ENCODE measurements at places on chromosomes 12 and 14.

DNA sequence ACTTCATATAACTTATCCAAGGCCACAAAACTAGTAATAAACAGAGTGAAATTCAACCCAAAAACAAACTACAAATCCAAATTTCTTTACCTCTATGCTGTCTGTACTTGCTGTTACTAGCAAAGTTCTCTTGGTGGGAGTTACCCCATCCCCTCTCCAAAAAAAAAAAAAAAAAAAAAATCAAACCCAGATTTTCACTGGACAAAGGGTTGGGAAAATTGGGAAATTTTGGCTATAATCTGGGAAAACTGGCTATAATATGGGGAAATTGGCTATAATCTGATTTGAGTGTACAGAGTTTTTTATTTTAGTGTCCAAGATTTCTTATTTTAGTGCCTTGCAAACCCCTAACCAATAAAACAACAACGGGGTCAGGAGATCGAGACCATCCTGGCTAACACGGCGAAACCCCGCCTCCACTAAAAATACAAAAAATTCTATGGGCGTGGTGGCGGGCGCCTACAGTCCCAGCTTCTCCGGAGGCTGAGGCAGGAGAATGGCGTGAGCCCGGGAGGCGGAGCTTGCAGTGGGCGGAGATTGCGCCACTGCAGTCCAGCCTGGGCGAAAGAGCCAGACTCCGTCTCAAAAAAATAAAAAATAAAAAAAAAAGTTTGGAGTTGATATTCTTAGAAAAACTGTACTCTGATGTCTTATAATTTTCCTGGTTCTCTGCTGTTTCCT, 148.4 kb downstream of the CHST11 start:
- no peak for DNase-seq

GRCh38 chr14:85853996-85854526, 324.1 kb downstream of the FLRT2 start:
- DNase-seq, result no peak

GRCh38 chr12:56158926-56159461, 835 bp downstream of the MYL6 start:
- DNase-seq, result peak; percentile 32

DNA sequence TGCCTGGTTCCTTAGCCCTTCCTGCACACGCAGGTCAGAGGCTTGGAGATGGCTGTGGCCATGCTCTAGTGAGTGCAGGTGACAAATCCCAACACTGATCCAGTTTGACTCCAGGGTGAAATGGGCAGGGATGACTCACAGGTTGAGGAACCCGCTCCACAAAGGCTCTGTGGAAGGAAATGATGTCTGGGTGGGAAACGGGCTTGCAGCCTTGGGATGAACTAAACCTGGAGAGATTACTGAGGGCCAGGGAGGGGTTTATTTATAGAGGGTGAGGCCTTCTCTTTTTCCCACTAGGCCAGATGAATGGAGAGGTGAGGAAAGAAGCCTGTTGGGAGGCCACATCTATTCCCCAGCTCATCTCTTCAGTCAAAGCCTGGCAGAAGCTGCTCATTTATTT, 29.3 kb upstream of the EMP1 start:
- DNase-seq, result no peak

- no peak for DNase-seq
Observed at GRCh38 chr12:45312012-45312411, 96.1 kb downstream of the ANO6 start.

GRCh38 chr12:573232-573631, 90.0 kb downstream of the NINJ2 start:
- DNase-seq, result no peak

GRCh38 chr12:56687223-56688128, 608 bp downstream of the PTGES3 start:
- DNase-seq, result no peak

DNA sequence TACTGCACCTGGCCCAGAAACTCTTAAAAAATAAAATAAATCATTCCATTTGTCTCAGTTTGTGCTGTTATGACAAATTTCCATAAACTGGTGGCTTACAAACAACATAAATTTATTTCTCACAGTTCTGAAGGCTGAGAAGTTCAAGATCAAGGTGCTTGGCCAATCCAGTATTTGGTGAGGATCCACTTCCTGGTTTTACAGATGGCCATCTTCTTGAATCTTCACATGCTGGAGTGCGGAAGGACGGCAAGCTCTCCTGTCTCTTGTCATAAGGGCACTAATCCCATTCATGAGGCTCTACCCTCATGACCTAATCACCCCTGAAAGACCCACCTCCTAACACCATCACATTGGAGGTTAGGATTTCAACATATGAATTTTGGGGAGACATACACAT, 29.9 kb upstream of the MYBPC1 start:
- DNase-seq, result no peak

GRCh38 chr14:88950069-88950468, 125.6 kb downstream of the TTC8 start:
- no peak for DNase-seq
